ENCODE measurements at places on chromosomes 11 and 22. TPM values are rescaled to one million over a fixed set of nuclear protein-coding genes. Genes with fewer than 3 reads are reported as not detected.

The C22orf23 gene
- total RNA-seq, result not detected

The RFPL1 gene
- not detected for total RNA-seq

The VWCE gene
- total RNA-seq, result 0.23 TPM

The LYVE1 gene
- total RNA-seq, result 28.3 TPM

The HORMAD2 gene
- total RNA-seq, result not detected

The GUCY1A2 gene
- total RNA-seq, result 12.7 TPM

The DGAT2 gene
- total RNA-seq, result 0.56 TPM
